HepG2 (cell line): ENCODE measurements at places on chromosomes 3 and 15.

- DNase-seq = no peak
Measured at GRCh38 chr15:62877276-62877857, 165.2 kb upstream of the TPM1 start.

DNA sequence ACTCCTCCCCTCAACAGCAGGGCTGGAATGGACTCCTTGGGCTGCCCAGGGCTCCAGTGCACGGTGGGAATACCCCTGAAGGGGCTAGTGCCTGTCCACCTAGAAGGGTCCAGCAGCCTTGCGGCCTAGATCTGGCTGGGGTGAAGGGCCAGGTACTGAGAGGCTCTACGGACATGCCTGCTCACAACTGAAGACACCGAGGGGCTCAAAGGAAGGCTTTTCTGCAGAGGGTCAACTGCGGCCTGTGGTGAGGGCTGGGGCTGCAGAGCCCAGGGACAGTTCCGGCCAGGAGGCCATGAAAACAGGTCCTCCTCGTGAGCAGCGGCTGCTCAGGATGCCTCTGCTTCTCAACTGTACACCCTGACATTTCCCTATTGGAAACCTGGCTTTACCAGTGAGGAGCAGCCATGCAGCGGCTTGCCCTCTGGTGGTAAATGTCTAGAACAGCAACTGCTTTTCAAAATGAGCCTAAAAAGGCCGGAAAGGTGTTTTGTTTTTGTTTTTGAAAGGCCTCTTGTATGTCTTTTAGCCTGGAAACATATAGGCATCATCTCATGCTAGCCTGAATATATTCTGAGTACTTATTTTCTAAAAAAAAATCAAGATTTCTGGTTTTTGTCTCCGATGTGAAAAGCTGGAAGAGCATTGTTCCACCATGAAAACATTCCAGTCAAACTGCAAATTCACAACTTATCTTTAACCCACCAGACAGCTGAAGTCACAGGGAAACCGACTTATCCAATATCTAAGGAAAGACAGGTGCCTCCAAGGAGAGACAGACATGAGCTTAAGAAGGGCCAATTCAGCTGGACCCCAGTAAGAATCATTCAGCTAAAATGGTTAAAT, 163.4 kb downstream of the KLF13 start:
- DNase-seq = peak; percentile 30

- DNase-seq = peak; percentile 32
Measured at GRCh38 chr15:66293419-66294156, at the start of gene DIS3L. Gene DIS3L (plus strand): TSS chr15:66293568. CDS start chr15:66293597, 29 bp downstream.

- no peak for DNase-seq
Measured at GRCh38 chr3:10108091-10108490, at the start of gene FANCD2OS. Gene FANCD2OS (minus strand): TSS chr3:10108255. CDS start chr3:10104774, 3,481 bp downstream.

GRCh38 chr3:104723000-104723399, 643.7 kb upstream of the ALCAM start:
- no peak for DNase-seq

- no peak for DNase-seq
Measured at GRCh38 chr3:37536840-37537239, 324.8 kb upstream of the CTDSPL start.

GRCh38 chr15:101482526-101483371, 6.8 kb downstream of the PCSK6 start:
- no peak for DNase-seq

GRCh38 chr3:30141178-30141581, 465.2 kb upstream of the TGFBR2 start:
- no peak for DNase-seq

DNA sequence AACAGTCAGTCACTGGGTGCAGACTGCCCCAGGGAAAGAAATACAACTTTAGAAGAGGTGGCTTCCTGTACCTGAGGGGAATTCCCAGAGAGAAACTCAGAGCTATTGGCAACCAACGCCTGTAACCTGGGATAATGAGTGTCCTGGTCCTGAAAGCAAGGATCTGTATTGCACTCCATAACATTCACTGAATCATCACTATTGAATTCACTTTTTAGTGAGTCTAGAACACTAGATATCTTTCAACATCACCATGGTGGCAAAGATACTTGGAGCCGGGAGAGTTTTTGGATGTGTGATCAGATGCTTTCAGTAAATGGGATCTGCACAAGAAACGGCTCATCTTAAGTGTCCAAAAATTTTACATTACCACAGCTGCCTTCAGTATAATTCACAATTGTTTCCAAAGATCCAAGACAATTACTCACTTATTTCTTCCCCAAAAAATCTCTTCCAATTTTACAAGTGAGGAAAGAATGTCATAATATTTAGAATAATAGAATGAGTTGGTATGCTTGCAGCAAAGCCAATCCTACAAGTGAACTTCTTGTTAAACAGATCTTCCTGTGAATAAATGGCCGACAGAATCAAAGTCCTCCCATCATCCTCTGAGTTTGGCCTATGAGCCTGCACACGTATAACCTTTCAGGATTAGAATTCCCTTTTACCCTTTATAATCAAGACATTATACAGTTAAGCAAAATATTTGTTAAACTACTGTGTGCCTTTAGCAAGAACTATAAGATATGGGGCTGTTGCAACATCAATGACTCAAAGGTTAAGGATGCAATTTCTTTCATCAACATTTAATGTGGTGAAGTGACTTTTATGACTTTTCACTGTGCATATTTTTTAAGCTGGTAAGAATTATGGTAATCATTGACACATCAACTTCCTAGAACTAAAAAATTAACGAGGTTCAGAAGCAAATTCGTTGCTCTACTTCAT, 243.3 kb upstream of the COL8A1 start:
- DNase-seq = no peak

GRCh38 chr3:29759411-29760225, 478.7 kb downstream of the RBMS3 start:
- DNase-seq = no peak

DNA sequence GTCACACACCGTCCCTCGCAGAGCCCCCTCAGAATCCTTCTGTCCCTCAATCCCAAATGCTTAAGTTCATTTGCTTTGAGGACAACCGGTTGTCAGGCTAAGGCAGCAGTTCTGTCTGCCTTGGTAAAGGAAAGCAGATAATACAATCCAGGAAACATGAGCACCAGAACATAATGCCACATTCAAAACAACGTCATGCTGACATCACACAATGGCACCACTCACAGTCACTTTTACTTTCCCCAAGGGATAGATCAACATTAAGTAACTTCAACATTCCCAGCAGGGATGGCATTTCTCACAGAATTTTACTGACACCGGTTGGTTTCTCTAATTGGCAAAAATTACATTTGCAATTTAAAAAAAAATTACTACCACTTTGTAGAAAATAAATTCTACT, 74.6 kb upstream of the PSMD6 start:
- DNase-seq = no peak

DNA sequence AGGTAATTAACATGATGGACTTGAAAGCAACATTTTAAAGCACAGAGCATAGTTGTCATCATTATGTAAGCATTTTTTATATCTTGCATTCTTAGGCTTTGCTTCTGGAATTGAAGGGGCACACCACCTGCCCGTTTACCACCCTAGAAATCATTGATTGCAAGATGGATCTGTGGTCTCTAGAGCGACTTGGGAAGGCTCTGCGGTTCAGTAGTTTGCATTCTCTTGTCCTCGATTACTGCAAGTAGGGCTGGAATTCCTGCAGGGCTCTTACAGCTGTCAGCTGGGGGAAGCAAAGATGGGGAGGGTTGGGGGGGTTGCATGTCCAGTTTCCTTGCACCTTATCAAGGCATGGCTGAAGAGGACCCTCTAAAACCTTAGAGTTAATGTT, 56.7 kb upstream of the RNF7 start:
- DNase-seq = no peak

GRCh38 chr3:133561679-133562078, 11.8 kb upstream of the CDV3 start:
- no peak for DNase-seq

- peak; percentile 38 for DNase-seq
Measured at GRCh38 chr3:57949785-57950615, 58.2 kb upstream of the FLNB start.

- peak; percentile 39 for DNase-seq
Measured at GRCh38 chr3:112327371-112327951, 5.5 kb upstream of the CD200 start.

DNA sequence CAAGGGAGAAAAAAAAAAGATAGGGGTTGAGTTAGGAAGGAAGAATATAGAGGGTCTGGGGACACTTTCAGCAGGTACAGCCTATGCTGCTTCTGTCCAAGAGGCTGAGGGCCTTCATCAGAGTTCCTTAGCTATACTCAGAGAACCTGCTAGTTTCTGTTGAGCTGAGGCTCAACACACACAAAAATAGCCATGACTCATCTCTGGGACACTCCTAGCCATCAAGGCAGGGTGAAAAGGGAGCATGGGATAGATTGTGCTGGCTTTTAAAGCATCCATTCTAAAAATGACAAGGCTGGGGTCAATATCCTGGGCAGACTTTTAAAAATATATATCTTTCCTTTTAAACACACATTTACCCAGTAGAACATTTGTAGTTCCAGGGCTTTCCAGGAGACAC, 2.8 kb upstream of the RTP2 start:
- DNase-seq = no peak

DNA sequence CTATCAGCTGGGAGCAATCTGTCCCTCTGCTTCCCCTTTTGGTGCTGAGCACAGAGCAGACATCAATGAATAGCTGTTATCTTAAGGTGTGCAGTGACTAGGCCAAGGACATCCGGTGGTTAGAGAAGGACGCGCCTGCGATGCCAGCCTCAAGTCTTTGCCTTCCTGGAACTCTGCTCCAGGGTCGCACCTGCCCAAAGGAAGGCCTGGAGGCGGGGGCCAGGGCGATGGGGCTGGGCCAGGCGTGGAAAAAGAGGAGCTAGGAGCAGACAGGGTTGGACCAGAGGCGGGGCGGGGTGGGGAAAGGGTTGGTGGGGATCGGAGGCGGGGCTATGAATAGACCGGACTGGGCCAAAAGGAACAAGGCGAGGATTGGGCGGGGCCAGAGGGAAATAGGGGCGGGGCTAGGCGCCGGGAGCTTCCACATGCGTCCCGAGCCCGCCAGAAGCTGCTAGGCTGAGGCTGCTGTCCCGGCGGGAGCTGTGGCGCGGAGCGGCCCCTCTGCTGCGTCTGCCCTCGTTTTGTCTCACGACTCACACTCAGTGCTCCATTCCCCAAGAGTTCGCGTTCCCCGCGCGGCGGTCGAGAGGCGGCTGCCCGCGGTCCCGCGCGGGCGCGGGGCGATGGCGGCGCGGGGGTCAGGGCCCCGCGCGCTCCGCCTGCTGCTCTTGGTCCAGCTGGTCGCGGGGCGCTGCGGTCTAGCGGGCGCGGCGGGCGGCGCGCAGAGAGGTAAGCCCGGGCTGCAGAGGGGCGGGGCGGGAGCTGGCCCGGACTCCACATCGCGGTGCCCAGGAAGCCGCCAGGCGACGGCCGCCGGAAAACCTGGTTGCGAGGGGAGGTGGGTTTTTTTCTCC, at the start of gene CHRNA5:
CHRNA5 (plus strand) TSS at position 424 of the 854 bp plus-strand sequence; CDS start at position 624, 200 bp downstream.
- peak; percentile 75 for DNase-seq
